ENCODE measurements at places on chromosomes 5 and 9.

- no peak for DNase-seq
These were observed 482.6 kb downstream of the ZNF608 start for GRCh38 chr5:124263680-124264491.

DNA sequence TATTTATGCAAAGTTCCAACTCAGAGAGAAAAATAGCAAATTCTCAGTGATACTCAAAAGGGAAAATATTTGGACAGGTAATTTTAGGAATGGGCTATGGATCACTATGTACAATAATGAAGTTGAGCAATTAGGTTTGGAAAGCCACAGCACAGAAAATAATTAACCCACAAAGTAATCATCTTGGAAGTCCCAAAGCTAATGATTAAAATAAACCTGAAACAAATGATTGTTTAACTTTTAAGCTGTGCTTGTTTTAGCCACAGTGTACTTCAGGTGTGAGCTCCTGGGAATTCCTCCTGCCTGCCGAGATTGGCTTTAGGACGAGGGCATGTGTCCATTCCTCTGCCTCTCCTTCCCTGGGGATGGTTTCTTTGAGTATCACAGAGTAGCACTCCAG, 403.9 kb downstream of the ZSWIM6 start:
- DNase-seq, result no peak

- no peak for DNase-seq
These were observed 50.9 kb upstream of the DMRTA1 start for GRCh38 chr9:22395687-22396141.

DNA sequence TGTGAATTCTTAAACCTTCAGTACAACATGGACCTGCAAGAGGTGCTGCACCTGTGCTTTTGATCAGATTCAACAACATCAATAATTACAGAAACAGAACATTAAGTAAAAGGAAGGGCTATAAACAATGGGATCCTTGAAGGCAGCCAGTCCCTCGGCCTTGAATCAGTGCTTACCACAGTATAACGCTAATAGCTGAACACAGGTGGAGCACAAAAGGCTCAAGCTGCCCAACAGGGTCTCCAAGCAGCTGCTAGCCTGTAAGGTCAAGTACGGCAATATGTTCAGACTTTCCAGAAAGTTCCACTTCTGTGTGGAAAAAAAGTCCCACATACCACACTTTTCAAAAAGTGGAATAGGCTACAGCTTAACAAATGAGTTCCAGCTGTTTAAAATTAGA, 61.9 kb upstream of the ITGA1 start:
- DNase-seq, result no peak

DNA sequence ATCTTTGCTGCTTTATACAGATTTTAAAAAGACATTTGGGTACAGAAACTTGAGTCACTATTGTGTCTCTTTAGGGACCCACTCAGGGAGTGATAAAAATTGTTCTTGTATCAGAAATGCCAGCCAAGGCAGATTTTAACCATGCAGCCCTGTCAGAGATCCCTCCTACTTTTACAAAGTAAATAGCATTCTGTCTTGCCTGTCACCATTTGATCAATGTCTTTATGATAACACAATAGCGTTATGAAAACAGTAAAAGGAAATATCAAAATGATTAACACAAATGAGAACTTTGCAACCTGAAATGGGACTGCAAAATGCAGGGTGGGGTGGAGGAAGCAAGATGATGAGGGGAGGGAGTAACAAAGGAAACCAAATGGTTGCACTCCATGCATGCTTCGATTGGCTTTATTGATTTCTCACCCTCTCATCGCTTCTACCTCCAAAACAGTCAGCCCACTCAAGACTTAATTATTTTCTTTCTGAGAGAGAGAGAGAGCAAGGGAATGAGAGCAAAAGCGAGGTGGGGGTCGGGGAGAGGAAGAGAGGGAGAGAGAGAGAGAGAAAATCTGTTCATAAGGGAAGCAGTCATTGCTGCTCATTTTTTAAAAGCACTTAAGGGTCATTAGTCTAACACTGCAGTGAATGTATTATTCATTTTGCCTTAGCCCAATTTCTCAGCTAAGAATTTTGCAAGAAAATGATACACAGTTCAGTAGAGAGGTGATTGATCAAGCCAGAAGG, 576.5 kb downstream of the CSNK1G3 start:
- no peak for DNase-seq

- DNase-seq, result no peak
These were observed 23.7 kb downstream of the MAN2A1 start for GRCh38 chr5:109713453-109713852.

GRCh38 chr5:122091936-122092600, 14.0 kb upstream of the LOX start:
- DNase-seq, result no peak

DNA sequence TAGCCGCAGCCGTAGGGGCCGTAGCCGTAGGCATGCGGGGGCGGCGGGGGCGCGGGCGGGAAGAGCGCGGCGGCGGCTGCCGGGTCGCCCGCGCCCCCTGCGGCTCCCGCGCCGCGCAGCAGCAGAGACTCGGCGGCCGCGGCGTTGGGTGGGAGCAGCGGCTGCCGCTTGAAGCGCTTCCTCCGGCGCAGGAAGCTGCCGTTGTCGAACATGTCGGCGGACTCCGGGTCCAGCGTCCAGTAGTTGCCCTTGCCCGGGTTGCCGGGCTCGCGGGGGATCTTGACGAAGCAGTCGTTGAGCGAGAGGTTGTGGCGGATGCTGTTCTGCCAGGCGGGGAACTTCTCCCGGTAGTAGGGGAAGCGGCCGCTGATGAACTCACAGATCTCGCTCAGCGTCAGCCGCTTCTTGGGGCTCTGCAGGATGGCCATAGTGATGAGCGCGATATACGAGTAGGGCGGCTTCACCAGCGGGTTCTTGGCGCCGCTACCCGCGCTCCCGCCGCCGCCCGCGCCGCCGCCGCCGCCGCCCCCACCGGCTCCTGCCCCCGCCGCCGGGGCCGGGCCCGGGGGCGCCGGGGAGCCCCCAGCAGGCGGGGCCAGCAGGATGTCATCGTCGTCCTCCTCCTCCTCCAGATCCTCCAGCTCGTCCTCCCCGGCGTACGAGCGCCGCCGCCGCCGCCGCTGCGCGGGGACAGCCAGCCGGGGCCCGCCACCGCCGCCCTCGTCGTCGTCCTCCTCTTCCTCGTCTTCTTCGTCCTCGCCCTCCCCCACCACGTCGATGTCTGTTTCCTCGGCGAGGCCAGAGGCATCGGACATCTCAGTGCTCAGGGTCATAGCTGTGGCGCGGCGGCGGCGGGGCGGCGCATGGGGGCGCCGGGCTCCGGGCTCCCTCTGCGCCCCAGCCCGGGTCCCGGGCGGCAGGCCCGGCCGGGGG, 781 bp downstream of the FOXD1 start:
- DNase-seq, result peak; percentile 67

DNA sequence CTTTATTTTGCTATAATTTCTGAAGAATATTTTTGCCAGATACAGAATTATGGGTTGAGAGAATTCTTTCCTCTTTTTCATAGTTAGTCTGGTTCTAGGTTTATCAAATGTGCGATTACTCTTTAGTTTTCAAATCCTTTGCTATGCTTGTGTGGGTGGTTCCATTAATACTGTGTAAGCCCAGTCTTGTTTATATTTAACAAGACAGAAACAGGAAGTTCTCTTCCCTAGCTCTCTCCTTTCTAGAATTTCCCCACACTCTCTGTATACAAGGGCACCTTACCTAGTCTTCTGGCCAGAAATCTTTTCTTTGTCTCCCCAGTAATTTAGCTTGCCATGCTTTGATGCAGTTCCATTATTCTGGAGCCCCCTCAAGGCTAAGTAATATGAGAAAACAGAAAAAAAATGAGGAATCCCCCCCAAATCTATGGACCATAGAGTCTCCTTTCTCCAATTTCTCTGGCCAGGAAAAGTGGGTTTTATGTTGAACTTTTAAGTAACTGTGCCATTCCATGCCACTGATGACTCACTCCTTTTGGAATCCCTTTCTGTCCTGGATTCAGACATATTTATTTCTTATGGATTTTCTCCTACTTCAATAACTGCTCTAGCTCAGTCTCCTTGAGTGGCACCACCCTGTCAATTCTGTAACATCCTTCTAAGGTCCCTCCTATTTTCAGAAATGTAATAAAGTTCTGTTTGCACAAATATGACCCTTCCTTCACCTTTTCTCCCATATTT, 1714.1 kb downstream of the EFNA5 start:
- DNase-seq, result no peak

GRCh38 chr5:109718632-109719031, 28.9 kb downstream of the MAN2A1 start:
- DNase-seq, result no peak

DNA sequence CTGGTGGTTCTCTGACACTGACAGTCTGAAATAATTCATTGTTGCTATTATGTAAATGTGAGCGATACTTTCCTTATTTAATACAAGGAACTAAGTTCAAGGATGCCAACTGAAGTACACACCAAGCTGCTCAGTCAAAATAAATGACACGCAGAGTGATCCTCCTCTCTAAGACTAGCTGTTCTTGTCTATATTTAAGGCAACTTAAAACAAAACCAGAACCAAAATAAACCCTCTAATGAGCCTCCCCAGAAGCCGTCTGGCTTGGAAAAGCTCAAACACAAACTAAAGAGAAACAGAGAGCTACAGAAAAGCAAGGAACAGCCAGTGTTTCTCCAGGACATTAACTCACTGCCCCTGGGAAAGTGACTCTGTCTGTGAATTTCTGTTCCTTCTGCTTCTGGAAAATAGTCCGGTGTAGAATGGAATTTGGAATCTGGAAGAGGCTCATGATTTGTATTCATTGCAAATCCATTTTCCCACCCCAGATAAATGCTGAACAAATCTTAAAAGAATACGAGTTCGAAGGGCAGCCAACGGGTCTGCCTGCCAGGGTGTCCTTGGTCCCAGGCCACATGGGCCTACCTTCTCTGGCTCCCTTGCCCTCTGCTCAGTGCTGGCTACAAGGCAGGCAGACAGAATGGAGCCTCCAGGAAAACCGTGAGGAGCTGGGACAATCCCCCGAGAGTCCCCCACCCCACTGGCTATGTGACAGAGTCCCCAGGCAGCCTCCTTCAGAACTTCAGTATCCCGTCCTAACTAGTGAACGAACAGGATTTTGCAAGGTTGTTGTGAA, 14.8 kb downstream of the GGTA1 start:
- DNase-seq, result no peak

- no peak for DNase-seq
These were observed 812 bp downstream of the CETN3 start for GRCh38 chr5:90408571-90409317.

GRCh38 chr5:3650868-3651267, 55.2 kb downstream of the IRX1 start:
- DNase-seq, result no peak

DNA sequence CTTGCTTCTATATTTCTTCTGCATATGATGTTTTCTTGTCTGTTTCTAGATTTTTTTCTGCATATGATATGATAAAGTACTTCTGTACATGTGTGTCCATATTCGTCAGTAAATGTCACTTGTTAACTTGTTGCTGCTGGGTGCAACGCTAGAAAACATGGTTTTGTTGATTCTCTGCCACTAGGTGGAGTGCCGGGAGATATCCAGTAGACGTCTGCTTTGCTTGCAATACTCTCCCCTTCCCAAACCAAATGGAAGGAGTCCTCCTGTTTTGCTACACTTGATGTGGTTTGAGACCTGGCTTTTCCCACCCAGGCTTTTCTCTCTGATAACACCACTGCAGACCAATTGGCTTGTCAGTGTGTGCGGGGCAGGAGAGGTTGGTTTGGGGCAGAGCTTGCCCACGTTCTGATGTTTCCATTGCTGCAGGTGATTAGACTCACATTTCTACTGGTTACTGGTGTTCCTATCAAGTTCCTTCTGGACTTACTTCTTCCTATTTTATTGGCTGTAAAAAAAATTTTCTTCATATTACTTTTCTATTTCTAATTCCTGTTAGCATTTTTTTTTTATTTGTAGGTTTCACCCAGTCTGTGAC, 900.0 kb upstream of the CDH10 start:
- DNase-seq, result peak; percentile 64

DNA sequence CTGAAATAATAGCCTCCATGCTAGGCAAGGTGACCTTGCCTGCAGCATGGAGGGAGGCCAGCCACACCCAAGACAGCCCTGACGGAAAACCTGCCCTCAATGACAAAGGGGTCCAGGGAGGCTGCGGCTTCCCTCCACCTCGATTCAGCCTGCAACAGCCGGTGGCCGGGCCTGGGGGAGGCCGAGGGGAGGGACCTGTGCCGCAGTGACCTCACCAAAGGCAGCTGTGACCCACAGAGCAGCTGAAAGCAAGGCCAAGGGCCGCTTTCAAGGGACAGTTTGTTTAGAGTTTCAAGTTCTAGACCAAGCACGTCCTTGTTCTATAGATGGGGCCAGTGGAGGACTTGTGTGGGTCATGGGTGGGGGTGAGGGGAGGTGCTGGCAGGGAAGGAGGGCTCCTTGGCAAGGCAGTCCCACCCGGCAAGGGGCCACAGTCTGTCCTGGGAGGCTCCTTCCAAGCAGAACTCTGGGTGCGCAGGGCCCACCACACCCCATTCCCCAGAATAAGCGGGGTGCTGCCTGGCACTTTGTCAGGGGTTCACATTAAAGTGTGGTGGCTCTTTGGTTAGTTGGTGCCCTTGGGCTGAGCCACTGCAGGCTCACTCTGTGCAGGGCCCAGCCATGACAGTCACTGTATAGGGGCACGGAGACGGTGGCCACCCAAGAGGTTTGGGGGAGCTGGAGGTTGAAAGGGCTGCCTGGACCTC, 226.5 kb downstream of the FANCC start:
- DNase-seq, result no peak

DNA sequence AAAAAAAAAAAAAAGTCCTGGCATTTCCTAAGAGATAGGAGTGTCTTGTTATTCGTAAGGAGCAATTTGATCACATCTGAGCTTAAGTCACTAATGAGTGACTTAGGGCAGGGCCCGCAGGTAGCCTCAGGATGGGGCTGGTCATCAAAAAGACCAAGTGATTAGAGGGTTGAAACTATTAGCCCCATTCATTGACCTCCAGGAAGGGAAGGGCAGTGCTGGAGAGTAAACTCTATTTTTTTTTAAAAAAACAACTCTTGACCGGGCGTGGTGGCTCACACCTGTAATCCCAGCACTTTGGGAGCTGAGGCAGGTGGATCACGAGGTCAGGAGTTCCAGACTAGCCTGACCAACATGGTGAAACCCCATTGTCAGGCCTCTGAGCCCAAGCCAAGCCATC, 46.2 kb upstream of the IQGAP2 start:
- DNase-seq, result no peak

DNA sequence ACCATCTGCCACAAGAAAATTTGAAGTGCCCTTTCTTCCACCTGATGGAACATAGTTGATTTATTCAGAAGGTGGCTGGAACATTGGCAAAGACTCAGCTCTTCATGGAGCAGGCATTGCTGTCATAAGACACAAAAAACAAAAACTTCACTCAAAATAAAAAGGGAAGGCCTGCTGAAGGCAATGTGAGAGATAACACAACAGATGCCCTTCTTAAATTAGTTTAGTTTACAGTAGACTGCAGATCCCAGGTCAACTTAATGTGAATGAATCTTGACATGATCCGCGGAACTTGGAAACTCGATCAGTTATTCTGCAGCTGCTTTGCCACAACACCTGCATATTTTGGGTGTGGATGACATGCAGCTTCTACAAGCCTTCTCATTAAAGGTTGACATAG, 159.8 kb upstream of the PLCXD3 start:
- DNase-seq, result no peak

DNA sequence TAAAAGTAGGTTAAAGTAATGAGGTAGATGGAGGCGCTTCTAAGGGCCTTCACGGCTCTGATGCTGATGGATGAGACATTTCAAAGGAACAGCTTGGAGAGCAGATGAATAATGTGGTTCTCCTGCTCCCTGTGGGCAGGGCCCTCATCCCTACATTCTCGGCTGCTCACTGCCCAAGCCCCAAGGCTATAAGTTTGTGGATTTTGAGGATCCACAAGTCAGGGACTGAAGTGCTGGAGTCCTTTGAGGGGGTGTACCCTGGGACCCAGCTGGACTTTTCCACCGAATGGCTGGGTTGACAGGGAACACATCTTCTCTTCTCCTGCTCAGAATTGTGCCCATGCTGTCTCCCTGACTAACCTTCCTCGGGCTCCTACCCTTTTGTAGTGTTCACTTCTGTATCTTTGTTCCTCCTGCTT, 21.4 kb upstream of the CXCL14 start:
- DNase-seq, result no peak

Measured in SW 1271 (cell line).